ENCODE measurements at places on chromosomes 1 and 21.

DNA sequence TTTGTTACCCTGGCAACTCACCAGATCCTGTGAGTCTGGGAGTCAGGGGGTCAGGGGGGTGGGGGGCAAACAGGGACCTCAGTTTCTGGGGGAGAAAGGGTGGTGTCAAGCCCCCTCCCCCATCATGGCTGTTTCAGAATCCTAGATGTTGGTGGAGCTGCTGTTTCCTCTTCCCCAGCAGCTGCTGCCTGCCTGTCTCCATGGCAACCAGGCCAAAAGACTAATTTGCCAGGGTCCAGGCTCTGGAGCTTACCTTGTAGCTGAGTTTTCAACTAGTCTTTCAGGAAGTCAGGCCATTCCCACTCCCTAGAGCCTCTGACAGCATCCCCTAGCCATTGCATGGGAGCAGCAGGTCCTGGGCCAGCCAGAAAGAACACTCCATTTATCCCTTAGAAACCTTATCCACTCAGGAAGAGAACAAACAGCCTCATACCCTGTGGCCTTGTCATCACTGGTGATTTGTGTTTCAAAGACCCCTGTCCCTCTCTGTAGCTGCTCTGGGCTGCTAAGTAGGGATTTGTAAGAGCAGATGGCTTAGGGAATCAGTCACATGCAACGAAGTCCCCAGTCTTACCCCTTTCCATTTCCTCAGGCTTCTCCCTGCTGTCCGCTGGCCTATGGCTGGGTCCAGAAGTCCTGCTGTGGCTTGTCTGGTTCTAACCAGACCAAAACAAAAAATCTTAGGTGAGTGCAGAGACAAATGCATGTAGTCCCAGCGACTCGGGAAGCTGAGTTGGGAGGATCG, 21.5 kb upstream of the STMN1 start:
- DNase-seq = peak; percentile 14

DNA sequence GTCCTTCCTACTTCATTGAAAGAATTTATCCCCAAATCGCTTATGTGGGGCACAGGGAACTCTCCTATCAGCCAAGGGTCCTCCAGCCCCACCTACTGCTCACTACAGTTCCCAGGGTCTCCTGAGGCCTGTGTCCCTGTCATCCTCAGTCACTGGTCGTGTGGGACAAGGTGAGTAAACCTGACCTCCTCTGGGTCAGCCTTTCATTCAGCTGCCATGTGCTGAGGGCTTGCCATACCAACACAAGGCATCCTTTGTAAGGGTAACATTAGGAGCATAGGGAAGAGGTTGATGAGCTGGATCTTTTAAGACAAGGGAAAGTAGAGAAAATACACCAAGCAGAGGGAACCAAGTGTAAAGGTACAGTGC, 11.2 kb upstream of the SNAPIN start:
- DNase-seq = no peak

DNA sequence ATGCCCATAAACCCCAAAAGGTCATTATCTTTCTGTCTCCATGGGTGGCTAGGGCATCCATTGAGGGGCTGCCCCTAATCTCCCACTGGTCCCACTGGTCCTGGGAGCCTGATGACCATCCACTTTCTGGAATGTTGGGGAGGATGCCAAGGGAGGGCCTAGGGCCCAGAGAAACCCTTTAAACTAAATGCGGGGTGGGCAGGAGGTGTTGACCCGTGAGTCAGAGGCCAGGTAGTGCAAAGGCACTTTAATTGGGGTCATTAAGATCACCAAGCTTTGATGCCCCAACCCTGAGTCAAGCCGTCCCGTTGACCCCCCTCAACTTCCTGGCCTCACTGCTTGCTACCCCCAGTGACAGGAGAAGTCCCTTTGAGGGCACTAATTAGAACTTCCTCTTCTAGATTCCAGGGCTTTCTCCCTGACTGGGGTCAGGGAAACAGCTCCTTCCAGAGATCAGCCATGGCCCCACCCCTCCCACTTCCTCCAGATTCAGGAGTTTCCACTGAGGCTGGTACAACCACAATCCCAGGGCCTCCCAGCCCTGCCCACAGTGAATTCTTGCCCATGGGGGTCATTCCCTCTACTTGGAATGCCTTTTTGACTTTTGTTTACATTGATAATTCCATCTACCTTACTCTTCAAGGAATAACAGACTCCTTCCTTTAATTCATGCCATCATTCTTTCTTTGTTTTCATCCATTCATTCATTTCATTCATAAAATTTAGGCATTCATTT, 15.5 kb upstream of the SERINC2 start:
- DNase-seq = no peak

DNA sequence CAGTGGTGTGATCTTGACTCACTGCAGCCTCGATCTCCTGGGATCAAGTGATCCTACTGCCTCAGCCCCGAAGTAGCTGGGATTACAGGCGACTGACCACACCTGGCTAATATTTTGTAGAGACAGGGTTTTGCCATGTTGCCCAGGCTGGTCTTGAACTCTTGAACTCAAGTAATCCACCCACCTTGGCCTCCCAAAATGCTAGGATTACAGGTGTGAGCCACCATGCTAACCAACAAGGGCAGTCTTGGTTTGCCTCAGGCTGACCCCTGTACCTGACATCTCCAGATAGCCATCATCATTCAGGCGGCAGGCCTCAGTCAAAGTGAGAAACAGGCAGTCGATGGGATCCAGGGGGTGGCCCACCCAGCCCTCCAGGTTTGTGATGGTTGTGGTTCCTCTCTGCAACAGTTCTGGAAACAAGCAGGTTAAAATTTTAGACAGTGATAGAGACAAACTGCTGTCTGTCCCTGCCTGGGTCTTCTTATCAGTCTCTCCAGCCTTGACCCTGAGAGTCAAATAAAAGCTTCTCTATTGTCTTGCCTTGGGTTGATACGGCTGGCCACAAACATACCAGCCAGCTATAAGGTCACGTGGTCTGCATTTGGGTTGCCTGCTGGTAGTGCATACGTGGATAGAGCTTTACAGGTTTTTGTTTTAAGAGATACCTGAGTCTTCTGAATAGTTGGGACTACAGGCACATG, 26.8 kb downstream of the UROD start:
- no peak for DNase-seq

GRCh38 chr21:37751268-37751975, 164.8 kb downstream of the KCNJ6 start:
- DNase-seq = no peak

- no peak for DNase-seq
Observed at GRCh38 chr1:150484431-150484830, 2.8 kb upstream of the TARS2 start.

- no peak for DNase-seq
Observed at GRCh38 chr21:45404730-45405270, at the start of gene COL18A1. Gene COL18A1 (plus strand): TSS chr21:45405165. CDS start chr21:45405231, 66 bp downstream.

DNA sequence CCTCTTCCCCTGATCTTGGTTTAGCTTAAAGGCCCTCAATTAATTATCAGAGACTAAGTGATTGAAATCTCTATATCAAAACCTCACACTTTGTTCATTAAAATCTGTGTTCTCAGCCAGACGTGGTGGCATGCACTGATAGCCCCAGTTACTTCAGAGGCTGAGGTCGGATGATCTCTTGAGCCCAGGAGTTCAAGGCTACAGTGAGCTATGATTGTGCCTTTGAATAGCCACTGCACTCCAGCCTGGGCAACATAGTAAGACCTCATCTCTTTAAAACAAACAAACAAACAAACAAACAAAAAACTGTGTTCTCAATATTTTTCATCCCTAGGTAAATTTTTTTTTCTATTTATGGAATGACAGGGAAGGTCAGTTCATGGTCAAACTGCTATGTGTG, 18.7 kb downstream of the TRMT13 start:
- DNase-seq = no peak

GRCh38 chr1:912740-913301, 10.9 kb upstream of the SAMD11 start:
- no peak for DNase-seq

GRCh38 chr1:81345110-81345509, 455.6 kb upstream of the ADGRL2 start:
- DNase-seq = no peak

GRCh38 chr1:50332941-50333594, 90.2 kb downstream of the DMRTA2 start:
- DNase-seq = peak; percentile 41

GRCh38 chr1:210237479-210237878, 4.9 kb downstream of the SERTAD4 start:
- DNase-seq = no peak

DNA sequence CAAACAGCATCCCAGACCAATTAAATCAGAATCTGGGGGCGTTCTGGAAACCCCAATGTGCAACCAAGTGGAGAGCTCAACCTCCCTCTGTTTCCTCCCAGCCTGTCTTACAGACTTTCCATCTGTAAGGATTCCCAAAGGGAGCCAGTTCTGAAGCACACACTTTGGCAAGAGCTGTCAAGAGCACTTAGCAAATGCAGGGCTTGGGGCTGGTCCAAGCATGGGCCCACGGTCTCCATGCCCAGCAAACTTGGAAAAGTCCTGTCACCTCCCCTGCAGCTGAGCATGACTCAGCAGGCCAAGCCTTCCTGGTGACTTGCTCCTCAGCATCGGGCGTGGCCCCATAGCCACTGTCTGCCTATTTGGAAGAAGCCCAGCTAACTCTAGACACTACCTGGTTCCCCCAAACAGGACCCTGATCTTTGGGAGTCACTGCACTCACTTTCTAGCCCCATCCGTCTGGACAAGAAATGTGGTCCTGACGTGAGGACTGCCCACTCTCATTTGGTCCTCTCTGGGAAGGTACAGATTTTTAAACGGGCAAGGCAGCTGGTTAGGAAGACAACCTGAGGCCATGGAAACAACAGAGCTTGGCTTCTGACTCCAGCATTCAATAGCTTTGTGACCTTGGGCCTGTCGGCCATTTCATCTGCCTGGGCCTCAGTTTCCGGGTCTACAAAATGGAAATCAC, 16.9 kb downstream of the SLC2A1 start:
- no peak for DNase-seq

DNA sequence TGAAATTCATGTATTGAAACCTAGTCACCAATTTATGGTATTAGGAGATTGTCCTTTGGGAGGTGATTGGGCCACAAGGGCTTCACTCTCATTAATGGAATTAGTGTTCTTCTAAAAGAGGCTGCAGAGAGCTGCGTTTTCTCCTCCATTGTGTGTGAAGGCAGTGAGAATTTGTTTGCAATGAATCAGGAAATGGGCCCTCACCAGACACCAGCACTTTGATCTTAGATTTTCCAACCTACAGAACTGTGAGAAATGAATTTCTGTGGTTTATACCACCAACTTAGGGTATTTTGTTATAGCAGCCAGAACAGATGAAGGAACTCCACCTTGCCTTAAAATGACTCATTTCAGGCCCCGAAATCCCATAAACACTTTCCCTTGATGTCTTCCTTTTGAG, 544.2 kb downstream of the RWDD3 start:
- DNase-seq = no peak
